ENCODE measurements at places on chromosomes 4 and X.

DNA sequence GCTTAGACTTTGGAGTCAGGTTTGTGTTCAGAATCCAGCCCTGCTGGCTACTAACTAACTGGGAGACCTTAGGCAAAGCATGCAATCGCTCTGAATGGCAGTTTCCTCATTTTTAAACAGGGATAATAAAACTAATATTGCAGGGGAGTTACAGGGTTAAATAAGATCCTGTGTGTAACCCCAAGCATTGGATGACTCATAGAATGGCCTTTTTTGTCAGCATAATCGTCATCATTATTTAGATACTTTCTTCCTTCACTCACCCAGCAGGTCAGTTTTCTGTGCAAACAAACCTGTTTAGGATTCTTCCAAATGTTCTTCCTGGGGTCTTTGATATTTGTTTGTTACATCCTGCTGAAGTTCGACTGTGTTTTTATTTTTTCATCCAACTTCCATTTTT is 208.2 kb downstream of the EVC2 start:
- DNase-seq: no peak

DNA sequence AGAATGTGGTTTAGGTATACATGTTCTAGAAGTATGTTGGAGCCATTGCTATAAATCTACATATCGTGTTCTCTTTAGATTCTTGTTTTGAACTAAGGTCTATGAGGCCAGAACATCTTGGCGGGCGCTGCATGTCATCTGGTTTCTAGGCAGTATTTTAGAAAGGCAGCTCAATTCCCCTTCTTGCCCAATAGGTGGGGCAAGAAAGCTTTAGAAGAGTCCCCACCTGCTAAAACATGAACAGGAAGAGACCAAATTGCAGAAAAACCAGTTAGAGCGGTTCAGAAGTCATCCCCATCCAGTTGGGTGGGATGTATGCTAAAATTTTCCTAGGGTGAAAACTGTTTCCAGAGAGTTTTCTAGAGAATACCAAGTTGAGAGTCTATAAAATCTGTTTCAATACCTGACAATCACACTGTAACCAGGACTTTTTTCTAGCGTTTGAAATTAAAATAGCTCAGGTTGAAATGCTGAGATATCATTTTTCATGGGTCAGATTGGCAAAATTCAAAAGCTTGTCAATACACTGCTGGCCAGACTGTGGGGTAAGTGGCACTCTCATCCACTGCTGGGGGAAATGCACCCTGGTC is 17.5 kb upstream of the SH3KBP1 start:
- no peak for DNase-seq

DNA sequence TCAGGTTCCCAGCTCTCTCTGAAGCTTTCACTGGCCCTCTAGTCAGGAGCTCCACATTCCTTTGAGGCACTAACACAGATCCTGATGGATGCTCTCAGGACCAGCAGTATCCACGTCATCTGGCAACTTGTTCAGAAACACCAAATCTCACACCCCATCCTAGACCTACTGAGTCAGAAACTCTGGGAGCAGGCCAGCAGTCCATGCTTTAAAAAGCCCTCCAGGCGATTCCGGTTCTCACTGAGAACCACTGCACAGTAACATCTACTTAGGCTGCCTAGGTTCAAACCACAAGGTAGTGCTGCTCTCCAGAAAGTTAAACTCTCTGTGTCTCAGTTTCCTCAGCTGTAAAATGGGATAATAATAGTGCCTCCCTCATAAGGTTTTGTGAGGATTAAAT is 55.3 kb downstream of the CCDC158 start:
- DNase-seq: no peak

GRCh38 chrX:35826503-35826902 is 28.4 kb downstream of the MAGEB16 start:
- DNase-seq: no peak

DNA sequence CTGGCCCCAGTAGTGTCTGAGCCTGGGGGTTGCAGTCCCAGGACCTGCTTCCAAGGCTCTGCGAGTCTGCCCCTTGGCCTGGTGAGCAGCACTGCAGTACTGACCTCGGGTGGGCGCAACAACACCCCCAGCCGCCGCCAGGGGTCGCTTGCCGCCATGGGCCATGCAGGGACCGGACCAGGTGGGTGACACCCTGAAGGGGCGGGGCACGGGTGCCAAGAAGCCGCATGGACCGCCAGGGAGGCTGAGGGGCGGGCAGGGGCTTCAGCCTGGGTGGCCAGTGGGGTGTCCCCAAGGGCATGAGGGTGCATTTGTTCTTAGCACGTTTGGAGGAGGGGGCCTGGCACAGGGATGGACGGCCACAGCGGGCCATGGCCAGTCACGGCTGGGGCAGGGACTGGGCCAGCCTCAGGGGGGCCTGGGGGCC is 25.0 kb downstream of the TACC3 start:
- DNase-seq: peak; percentile 56

- no peak for DNase-seq
Measured at GRCh38 chr4:169428376-169428775, 157.6 kb upstream of the SH3RF1 start.

- no peak for DNase-seq
Measured at GRCh38 chr4:7722766-7723387, 216.8 kb downstream of the AFAP1 start.

- no peak for DNase-seq
Measured at GRCh38 chrX:50054147-50054546, 131.8 kb downstream of the CLCN5 start.

GRCh38 chr4:108774809-108775530 is 12.1 kb upstream of the ETNPPL start:
- DNase-seq: no peak

Measured in stimulated activated CD8-positive, alpha-beta memory T cell treated with anti-CD3 and anti-CD28 coated beads, Interleukin-4, amount 100 ng/mL, for 1 hour (primary cell).